ENCODE measurements at places on chromosomes 16 and 17.

DNA sequence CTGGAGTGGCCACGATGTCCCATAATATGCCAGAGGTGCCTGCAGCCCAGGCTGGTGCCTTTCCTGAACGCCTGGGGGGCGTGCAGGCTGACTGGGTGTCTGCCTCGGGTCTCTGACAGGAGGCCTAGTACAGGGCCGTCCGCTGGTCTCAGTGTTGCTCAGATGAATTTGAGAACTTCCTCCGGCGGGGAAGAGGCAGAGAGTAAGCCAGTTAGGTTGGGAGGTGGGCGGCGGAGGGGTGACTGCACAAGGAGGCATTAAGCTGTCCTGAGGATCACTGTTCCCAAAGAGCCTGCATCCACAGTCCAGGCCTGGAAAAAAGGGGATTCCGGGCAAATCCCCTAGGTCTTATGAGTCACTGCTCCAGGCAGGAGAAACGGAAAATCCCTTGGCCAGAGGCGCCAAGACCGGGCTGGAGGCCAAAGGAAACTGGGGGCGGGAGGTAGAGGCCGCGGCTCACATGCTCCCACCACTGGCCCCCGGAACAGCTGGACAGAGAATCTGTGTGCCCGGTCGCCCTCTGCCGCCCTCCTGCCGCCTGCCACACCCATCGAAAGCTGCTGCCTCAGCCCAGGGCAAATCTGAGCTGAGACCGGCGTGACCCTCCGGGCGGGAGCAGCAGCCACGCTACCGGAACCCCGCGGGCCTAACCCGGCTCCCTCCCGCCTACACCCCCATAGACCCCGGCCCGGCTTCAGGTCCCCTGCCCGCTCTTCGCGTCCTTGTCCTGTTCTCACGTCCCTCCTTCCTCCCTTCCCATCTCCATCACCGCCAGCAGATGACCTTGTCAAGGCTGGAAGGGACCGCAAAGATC is 1.2 kb downstream of the TRIM47 start:
- no peak for DNase-seq

- no peak for DNase-seq
Observed at GRCh38 chr16:50154420-50154950, 1.4 kb downstream of the TENT4B start.

GRCh38 chr16:30356401-30357084 is 1.4 kb upstream of the CD2BP2 start:
- DNase-seq: no peak

GRCh38 chr17:78031435-78031834 is 72.9 kb downstream of the TNRC6C start:
- no peak for DNase-seq

DNA sequence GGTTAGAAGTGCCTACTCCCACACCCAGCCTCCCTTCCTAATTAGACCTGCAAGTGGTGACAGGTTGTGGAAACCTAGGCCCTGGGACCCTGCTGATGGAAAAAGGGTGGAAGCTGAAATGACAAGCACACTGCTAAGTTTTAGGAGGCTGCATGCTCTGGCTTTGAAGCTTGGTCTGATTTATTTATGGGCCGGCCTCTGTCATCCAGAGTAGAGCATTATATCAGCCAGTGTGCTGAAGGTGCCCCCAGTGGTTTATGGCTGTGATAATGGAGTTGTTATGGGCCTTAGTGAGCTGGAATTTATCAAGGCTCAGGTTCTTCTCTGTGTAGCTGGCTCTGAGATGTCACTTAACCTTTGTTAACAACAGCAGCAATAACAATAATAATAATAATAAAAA is 142.6 kb downstream of the UTP18 start:
- DNase-seq: no peak

GRCh38 chr17:60630352-60630751 is 30.4 kb downstream of the PPM1D start:
- DNase-seq: no peak

DNA sequence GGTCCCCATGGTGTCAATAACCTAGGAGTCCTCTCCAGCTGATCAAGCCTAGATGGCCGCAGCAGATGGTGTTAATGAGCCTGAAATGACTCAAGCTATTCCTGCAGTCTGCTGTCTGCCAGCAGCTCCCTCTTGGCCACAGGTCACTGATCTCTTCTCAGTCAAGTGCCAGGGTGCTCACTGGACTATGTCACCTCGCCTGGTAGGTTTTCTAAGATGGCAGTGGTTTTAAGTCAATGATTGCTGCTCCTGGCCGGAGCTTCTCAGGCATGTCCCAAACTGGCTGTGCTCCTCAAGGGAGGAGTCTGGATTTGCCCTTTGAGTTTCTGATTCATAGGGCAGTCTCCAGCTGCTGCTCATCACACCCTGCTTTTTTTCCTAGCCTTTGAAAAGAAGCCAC is 58.6 kb upstream of the SHISA6 start:
- DNase-seq: no peak

DNA sequence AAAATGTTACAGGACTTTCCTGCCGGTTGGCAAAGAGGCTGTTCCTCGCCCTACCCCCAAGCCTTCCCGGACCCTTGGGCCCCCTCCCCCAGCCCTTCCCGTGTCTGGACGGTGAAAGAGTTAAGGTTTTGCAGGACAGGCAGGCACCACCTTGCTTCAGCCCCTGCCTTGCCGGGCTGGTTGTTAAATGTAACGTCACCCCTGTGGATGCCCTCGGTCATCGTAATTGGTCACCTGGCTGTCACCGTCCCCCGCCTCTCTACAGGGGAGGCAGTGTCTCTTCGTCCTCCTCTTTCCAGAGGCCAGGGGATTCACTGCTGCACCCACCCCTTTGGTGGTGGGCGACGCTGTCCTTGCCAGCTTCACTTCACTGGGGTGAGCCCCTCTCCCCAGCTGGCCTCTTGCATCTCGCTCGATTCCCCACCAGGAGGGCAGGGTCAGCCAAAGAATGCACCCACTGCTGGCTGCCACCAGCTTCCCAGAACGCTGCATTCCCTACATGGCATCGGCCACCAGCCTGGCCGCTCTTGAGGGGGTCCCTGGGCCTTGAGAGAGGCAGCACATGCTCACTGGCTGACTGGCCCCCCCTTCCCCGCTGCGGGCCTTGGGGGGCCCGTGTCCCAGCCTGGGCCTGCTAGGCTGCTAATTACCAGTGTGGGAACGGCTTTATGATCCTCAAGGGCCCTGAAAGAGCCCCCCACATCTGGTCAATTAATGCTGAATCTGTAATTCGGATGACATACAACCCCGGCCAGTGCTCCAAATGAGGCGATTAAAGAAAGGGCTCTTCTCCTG is 25.2 kb upstream of the GSE1 start:
- no peak for DNase-seq

DNA sequence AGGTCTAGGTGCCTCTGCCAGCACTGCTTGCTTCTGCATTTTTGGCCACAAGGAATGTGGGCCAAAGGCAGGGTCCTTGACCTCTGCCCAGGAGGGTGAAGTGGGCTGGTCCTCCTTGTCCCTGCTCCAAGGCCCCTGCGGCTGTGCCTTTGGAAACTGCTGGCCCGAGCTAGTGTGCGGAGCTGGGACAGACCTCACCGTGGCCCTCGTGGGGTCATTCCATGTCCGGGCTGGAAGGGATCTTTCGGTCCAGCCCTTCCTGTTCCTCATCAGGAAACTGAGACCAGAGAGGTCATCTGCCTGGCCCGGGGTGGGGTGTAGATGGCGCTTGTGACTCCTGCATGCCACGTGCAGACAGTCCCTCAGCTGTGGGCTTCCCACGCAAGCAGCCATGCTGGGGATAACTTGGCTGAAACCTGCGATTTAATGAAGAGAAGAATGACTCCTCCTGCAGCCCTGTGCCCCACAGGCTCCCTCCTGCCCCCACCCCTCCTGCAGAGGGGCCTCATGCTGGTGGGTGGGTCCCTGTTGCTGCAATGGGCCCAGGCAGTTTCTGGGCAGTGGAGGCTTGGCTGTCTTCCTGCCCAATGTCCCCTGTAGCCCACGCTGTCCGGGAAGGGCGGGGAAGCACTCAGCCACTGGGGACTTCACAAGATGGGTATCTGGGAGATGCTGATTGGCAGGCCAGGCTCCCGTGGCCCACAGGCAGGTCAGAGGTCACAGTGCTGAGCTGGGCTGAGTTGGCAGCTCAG is 245.2 kb downstream of the SEC14L1 start:
- no peak for DNase-seq

DNA sequence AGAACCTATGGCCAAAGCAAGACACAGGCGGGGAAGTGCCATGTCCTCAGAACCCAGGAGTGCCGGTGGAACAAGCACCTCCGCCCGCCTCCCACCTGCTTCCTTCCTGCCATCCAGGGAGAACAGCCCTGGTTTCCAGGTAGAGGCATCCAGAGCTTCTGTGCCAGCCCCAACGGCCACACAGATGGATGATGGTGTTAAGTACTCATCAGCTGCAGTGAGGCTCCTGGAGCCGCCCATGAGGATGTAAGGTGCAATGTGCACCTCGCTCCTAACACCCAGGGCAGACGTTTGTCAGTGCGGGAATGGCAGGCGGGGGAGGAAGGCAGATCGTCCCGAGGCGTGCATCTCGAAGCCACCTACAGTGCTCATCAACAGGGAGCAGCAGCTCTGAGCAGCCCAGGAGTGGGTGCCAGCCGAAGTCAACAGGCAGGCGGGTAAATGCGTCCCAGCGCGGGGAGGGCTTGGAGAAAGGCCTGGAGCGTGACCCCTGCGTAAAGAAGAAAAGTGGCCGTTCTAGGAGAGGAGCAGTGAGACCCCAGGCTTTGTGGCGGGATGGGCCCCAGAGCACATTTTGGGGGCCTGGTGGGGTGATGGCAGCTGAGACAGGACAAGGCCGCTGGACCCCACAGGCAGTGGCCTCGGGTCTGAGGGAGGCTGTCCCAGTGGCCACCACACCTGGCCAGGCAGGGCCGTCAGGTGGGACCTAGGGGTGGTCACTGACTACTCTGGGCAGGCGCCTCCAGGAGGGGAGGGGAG is 46.1 kb upstream of the ACSF3 start:
- no peak for DNase-seq

DNA sequence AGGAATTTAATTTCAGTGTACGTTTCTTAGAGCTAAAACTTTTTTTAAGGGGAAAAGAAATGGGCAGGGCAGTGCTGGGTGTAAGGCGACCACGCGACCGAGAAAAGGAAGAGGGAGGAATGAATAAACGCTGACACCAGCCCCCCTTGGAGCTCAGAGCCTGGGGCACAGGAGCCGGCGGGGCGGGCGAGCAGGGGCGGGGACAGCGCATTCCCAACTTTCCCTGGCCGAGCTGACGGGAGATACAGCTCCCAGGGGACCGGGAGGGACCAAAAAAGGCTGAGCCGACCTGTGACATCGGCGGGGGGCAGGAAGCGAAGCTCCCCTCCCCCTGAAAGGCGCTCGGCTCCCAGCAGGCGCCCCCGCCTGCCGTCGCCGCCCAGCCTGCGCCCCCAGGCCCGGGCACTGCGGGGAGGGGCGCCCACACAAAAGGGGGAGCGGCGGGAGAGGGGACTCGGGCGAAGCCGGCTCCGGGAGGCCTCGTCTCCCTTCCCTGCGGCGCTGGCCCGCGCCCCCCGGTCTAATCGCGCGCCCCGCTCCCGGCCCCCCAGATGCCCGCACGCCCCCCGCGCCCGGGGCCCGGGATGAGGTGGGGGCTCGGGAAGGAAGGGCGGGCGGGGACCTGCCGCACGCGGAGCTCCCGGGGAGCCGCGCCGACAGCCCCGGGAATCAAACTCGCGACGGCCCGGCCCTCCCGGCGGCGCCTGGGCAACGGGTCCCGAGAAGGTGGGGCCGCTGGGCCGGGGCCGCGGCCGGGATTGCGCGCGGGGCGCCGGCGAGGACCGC is 622 bp downstream of the CUEDC1 start:
- peak; percentile 70 for DNase-seq

DNA sequence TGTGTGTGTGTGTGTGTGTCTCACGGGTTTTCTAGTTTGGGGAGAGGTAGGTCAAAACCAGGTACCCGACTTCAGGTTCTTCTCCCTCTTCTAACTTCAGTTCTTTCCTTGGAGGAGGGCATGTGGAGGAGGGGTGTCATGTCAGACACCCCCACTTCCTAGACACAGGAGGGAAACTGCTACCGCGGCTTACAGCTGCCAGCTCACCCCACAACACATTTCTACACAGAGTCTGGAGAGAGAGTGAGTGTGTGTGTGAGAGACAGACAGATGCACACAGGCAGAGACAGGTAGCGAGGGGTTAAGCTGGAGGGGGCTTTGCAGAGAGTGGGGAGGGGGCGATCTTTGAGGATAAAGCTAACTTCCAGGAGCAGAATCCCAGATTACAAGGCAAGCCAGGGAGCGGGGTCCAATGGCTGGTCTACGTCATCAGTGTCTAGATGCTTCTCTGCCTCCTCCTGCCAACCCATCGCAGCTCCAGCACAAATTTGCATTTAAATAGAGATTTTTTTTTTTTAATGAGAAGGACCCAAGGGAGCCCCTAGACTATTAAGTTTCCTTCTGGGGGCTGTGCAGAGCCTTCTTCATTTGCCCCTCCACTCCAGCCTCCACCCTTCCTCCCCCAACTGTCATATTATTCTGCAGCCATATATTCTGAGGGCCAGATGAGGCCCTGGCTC is 48.9 kb downstream of the MRM1 start:
- DNase-seq: no peak

- no peak for DNase-seq
Observed at GRCh38 chr16:3988011-3988410, 107.5 kb upstream of the CREBBP start.

GRCh38 chr17:9475101-9475658 is 100.4 kb downstream of the STX8 start:
- DNase-seq: no peak

DNA sequence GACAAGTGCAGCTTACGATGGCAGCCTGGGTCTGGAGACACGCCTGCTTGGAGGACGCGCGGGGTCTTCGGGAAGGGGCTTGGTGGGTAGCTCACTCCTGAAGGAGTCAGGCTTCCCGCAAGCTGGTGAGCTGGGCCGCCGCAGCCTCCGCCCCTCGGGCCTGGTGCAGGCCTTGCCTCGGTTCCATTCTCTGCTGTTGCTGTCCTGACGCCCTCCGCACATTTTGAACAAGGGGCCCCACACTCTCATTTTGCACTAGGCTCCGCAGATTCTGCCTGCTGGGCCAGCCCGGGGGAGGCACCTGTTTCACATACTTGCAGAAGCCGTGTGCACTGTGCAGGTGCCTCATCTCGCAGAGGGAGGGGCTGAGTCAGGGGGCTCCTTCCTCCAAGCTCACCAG is 31.9 kb upstream of the CBX4 start:
- DNase-seq: no peak

GRCh38 chr17:3915581-3915994 is 677 bp downstream of the P2RX1 start:
- DNase-seq: no peak

Measured in WTC11 (cell line).